Activated CD4-positive, CD25-positive, alpha-beta regulatory T cell treated with anti-CD3 and anti-CD28 coated beads, Interleukin-2, amount 50 U/mL, for 72 hours (primary cell): ENCODE measurements at places on chromosomes 7 and 10.

DNA sequence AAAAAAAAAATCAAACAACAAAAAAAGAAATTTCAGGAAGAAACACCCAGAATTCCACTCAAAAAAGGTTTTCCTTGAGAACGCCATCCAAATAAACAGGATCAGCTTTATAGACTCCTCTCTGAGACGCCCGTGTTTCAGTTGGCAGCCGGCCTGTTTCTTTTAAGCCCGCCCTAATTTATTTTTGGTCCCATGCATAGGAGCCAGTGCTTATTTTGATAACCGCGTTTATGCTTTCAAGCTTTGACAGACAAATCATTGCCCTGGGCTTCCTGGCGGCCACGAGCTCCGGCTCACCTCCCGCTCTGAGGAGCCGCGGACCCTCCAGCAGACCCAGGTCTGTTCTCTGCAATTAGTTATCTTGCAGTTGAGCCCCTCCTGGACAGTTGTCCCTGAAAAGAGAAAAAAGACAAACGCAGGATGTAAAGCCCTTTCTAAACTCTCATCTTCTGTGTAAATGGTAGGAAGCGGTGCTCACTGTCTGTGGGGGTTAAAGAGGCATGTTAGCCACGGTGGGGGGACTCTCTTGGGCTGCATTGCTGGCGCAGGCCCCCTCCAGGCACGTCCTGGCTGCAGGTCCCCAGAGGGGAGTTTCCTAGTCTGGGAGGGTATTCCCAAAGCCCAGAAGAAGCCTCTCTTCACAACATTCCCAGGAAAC, 22.2 kb upstream of the UNCX start:
- no peak for DNase-seq

DNA sequence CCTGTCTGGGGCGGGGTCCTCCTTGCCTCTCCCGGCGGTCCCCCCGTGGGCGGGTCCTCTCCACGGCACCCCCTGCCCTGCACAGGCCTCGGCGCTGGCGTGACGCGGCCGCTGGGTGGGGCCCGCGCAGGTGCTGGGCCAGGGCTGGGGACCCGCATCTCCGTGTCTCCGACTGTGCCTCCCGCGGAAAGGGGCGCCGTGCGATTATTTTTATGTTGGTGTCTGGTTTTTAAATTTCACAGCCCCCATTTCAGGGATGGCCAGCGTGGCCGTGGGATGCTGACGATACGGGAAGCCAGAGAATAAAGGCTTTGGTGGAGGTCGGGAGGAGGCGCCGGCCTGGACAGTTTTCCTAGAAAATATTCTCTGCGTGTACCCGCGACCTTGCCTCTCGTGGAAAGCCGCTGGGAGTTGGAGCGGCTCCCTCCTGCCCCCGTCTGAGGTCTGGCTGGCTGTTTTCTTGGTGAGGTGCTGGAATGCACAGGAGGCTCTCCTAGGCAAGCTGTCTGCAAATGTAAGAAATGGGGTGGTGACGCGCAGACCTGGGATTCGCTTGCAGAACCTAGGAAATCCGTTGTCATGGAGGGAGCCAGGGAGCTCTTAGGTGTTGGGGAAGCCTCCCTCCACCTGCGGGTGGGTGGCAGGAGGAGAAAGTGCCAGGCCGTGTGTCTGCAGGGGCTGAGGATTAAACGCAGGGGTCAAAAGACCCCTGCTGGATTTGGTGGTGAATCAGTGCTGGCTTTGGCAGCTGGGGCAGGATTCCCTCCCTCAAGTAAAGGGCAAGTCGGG, 28.7 kb upstream of the JAKMIP3 start:
- DNase-seq: no peak

- DNase-seq: no peak
Observed at GRCh38 chr7:44574287-44574872, 672 bp upstream of the DDX56 start.

DNA sequence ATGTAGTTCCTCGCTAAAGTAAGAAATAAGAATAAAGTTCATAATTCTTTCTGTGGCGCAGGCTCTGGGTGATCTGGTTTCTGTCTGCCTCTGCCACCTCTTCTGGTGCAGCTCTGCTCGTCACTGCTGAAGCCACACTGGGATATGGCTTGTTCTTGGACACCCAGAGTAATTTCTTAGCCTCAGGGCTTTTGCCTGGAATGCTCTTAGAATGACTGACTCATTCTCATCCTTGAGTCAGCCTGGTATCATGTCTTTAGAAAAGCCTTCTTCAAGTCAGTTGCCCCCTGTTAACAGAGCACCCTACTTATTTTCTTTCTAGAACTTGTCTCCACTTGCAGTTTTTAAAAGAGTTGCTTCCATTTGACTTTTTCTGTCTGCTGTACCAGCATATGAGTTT, 2.0 kb downstream of the ZSCAN25 start:
- DNase-seq: no peak

DNA sequence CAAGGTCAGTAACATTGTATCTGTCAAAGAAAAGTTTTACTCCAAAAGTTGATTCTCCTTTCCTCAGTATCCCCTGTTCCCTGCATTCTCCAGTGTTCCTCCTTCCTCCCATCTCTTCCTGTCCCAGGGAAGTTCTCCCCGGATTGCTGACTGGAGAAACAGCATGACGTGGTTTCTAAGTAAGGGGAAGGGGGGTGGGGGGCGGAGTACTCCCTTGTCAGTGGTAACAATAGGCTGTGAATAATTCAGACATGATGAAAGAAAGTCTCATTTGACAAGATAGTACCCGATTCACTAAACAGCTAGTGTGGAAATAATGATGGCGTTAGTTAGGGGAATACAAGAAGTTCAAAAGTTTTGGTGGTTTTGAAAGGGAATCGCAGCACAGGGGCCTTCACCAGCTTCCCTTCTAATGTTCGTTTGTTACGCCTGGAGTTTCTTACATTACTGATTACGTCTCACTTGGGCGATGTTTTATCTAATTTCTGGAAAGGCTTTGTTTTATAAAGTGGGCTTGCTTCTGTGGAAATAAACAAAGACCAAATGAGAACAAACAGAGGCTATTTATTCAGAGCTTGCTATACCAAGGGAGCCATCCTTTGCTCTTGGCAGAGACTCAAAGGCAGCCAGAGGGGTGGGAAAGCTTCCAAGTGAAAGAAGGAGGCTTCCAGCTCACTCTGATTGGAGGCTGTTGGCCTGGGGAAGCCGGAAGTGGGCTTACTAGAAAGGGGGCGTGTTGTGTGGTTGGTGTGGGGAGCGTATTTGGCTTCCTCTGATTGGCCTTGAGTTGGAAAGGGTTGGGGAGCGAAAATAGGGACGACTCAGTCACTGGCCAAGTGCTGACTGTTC, 453.7 kb downstream of the SDK1 start:
- DNase-seq: no peak

DNA sequence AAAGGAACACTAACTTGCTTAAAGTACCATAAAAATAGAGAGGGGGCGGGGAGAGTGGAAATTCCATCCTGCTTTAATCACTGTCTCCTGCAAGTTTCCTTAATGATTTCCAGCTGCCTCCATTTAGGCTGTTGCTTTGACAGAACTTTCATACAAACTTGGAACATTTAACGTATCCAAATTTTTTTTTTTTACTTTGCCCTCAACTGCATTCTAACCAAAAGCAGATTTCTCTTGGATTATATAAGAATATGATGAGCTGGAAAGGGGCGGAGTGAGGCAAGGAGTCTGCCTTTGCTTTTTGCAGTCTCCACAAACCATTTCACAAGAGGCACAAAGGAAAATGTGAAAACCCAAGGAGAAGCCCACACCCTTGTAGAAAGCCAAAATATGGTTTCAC, 46.6 kb upstream of the COL1A2 start:
- DNase-seq: no peak

DNA sequence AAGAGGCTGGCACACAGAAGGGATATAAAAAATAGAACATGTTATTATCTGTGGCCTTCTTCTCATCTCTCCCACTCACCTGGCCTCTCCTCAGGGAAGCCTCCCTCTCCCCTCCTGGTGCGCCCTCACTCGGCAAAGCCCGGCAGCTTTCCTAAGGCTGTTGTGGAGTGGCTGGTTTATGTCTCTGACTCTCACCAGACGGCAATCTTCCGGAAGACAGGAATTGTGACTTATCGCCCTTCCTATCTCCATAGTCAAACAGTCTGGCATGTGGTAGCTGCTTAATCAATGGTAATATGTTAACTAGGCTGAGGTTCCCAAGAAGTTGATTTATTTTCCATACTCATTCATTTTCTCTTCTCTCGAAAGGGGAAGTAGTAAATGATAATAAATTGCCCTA, 78.7 kb downstream of the ATXN7L1 start:
- no peak for DNase-seq

DNA sequence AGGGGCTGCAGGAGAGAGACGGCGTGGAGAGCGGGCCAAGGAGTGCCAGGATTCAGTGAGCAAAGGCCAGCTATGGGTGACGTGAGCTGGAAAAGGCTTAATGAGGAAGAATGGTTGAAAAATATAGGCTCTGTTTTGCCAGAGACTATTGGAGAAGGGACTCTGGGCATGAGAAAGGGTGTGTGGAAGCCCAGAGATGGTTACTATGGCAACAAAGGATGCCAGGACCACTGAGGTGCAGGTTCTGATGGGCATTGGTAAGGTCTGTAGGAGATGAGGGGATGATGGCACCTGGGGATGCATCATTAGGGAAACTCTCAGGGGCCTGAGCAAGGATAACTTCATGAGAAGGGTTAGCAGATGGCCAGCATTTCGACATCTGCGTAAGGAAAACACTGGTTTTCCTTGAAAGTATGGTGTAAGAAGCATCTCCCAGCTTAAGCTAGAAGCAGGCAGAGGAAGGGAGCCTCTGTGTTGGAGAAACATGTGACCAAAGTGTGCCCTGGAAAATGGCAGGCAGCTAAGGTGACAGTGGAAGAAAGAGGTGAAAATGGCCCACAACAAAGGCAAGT, 21.6 kb upstream of the FAM180A start:
- no peak for DNase-seq

DNA sequence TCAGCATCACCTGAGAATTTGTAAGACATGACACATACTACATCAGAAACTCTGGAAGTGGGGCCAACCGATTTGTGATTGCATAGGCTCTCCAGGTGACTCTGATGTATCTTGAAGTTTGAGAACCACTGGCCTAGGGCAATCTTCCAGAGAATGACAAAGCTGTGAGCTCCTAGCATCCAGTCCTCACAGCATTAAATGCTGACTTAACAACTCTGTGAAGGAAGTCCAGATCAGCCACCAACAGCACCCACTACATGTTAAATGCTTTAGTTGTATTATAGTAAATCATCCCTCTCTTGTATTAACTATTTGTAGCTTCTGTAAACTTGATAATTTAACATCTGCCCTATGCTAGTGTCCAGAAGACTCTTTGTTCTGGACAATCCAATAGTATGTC, 636.5 kb upstream of the STEAP1 start:
- no peak for DNase-seq

- DNase-seq: no peak
Observed at GRCh38 chr7:96084881-96085553, 236.9 kb downstream of the SLC25A13 start.

DNA sequence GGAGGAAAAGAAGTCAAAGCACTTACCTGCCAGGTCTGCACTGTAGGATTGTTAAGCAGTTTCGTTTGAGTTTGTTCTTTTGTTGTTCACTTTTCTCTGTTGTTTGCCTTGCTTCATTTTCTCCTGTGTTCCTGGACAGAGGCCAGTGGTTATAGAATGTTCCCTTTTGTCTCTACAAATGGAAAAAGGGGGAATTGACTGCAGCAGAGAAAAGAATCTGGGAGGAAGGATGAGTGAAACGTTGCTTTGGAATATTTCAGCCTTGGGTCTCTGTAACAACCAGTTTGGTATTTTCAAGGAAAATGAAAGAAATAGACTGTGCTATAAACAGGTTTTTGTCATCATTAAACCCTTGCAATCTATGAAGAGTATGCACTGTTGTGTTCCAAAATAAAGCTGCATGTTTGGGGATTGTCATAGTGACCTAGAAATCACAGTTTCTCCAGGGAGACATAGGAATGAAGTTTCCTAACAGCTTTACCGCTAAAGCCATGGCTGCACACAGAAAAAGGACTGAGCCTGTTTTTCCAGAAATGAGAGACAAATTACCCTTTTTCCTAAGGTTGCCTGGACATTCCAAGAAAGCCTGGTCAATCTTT, 60.8 kb upstream of the HABP2 start:
- no peak for DNase-seq

- no peak for DNase-seq
Observed at GRCh38 chr7:99848420-99849216, 20.8 kb downstream of the CYP3A43 start.

DNA sequence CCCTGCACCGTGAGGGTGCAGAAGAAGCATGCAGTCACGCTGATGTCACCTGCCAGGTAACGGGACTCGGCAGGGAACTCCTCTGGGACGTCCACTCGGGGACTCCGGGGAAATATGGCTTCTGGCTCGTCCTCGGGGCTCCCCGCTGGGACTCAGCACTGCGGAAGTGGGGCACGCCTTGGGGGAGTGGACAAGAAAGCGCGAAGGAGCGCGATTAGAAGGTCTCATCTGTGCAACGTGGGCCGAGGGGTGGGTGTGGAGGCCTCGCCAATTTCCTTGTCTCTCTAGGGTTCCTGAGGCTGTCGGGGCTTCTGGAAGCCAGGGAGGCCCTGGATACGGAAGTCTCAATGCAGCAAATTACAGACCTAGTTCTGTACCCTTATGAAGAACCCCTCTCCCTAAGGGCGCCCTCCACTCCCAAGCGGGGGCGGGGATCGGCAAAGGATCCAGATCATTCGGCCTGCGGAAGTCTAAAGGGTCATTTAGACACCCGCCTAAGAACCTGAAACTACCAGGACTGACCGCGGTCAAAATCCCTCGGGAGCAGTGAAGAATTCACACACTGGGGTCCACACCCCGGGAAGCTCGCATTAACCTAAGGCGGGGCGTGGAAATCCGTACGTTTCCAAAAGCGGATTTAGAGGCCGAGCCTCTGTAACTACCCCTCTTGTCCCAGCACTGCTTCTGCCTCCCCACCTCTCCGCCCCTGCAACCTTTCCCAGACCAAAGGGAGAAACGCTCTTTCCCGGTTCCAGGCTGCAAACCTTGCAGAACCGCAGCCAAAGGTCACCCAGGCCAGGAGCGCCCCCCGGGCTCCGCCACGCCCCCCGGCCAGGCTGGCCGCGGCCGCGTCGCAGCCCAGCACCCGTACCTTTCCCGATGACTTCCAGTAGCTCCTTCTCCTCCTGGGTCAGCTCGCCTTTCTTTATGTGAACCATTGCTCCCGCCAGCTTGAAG, 640 bp downstream of the ANKMY2 start:
- peak; percentile 55 for DNase-seq

DNA sequence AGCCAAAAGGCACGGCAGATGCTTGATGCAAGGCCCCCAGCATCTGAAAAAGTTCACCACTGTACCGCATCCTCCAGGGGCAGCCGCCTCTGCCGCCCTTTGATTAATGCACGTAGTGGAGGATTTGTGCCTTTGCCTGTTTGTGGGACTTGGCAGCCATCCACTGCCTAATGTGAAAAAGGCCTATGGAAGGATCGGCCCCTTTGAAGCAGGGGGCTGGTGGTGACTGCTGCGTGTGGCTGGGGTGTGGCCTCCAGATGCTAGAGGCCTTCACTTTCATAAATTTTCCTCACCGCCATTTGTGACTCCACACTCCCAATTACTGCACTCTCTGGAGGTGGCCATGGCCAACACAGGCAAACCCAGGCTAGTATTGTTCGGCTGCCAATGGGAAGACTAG, 226.0 kb downstream of the BMPER start:
- no peak for DNase-seq

DNA sequence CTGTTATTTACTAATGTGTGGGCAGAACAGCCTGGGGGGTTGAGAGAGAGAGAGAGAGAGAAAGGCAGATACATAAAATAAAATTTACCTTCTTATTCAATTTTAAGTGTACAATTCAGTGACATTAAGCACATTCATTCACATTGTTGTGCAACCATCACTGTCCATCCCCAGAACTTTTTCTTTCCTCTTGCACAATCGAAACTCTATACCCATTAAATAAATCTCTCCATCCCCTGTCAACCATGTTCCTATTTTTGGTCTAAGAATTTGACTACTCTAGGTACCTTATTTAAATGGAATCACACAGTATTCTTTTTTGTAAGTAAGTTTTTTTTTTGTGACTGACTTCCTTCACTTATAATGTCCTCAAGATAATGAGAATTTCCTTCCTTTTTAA, 181.6 kb downstream of the SND1 start:
- no peak for DNase-seq
